ENCODE measurements at places on chromosomes 1 and 21. TPM values are rescaled to one million over a fixed set of nuclear protein-coding genes. Genes with fewer than 3 reads are reported as not detected.

GRCh38 chr1:202291961-202292712 lies 49.6 kb downstream of the UBE2T start:
- DNase-seq, result no peak

DNA sequence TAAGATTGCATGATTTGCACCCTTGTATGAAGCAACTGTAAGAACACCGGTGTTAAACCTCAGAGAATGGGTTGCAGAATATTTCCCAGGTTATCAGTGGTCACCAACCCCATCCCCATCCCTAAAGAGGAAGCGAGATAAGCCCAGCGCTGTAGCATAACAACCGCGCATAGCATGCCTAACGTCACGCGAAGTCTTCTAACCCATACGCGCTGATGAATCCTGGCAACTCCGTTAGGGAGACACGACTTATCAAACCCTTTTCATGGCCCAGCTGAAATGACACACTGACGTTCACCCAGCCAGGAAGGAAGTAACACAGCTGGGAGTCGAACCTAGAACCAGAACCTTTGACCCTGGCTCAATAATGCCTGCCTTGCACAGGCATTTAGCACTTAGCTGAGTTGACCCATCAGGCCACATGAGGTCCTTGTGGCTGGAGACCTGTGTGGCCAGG lies 24.2 kb downstream of the TMEM51 start:
- DNase-seq, result no peak

GRCh38 chr1:54571803-54572541 lies 23.9 kb downstream of the ACOT11 start:
- no peak for DNase-seq

GRCh38 chr21:21997390-21998333 lies 999.5 kb downstream of the NCAM2 start:
- no peak for DNase-seq

GRCh38 chr1:12166834-12167492 lies at the start of gene TNFRSF1B:
TSS of gene TNFRSF1B (plus strand) at chr1:12166991. CDS start at chr1:12167092, 101 bp downstream.
- no peak for DNase-seq

DNA sequence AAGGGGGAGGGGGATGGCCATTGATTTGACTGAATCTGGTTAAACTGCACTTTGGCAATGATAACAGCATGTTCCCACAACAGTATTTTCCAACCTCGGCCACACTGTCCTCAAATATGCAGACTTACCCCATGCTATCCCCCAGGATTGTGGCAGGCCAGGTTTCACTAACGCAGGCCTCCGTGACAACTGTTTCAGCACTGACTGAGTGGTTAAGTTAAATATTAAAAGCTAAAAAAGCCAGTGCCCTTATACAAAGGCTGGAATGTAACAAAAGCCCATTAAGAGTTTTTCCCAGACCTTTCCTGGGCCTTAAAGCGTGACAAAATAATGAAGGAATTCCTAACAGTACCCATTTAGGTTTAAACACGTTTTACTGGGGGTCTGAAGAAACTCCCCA lies 202.9 kb downstream of the USP25 start:
- no peak for DNase-seq

DNA sequence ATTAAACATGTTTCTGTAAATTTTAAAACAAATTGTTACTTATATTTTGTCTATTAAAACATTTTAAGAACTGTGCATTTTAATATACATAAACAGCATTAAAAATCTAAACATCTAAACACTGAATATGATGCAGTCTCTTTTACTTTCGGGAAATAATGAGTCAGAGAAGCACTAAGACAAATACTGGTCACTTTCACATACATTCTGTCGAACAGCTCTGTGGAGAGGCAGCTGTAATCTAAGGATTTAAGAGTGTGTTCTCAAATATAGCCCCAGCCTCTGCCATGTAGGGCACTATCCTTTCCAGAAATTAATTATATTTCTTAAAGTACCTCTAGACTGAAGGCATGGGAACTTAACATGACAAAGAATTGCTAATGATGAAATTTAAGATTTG lies 89.6 kb upstream of the PTGFR start:
- DNase-seq, result no peak

The CFAP45 gene
- 0.93 TPM for total RNA-seq

The ANKRD45 gene
- not detected for total RNA-seq
